ENCODE measurements at places on chromosomes 6 and 20.

DNA sequence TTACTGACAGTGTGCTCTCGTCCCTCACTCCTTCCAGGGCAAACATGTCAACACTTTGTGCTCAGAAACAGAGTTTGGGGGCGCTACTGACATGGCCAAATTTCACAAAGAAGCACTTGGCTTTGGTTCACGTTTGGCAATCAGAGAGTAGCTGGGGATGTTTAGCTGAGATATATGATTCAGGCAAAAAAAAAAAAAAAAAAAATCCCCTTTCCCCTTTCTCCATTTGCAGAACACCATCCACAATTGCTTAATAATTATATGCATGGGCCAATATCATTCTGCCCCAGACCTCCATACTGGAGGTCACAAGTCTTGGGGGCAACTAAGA, 128.4 kb upstream of the ADGRF1 start:
- DNase-seq, result no peak

- DNase-seq, result no peak
These were observed 18.7 kb downstream of the BPHL start for GRCh38 chr6:3137057-3137777.

DNA sequence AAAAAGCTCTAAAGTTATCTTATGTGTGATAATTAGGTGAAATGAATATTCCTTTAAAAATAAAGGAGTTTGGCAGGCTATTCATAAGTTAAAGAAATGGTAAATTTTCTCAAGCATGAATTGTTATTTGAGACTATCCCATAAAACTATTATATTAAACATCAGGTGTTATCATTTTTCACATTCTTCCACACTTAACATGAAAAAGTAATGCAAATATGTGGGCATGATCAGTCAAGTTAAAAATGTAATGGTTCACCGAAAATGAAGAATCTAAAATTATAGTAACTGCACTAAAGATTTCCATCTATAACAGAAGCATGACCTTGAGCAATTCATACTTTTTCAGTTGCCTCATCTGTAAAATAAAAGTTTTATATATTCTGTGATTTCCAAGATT, 110.8 kb downstream of the KHDRBS2 start:
- DNase-seq, result no peak

GRCh38 chr6:160398674-160399271, 50.6 kb downstream of the SLC22A3 start:
- no peak for DNase-seq

GRCh38 chr6:2171728-2172127, 73.7 kb downstream of the GMDS start:
- DNase-seq, result no peak
